CD14-positive monocyte (primary cell): ENCODE measurements at places on chromosomes 7 and 10. TPM values are rescaled to one million over a fixed set of nuclear protein-coding genes. Genes with fewer than 3 reads are reported as not detected.

DNA sequence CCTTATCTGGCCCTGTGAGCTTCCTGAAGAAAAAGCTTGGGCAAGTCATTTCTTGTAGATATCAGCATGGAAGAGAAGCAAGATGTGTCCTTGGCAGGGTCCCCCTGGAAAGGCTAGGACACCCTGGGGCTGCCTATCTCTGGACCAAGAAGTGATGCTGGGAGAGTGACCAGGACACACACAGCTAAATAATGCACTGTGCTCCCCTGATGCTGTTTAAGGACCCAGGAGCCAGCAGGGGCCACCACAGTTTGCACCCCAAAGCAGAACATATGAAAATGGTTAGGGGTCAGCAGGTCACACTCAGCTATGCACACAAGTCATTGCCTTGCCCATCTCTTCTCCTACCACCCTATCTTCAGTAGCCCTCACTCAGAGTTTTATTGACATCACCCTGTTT lies 47.9 kb upstream of the GPR26 start:
- DNase-seq: no peak

DNA sequence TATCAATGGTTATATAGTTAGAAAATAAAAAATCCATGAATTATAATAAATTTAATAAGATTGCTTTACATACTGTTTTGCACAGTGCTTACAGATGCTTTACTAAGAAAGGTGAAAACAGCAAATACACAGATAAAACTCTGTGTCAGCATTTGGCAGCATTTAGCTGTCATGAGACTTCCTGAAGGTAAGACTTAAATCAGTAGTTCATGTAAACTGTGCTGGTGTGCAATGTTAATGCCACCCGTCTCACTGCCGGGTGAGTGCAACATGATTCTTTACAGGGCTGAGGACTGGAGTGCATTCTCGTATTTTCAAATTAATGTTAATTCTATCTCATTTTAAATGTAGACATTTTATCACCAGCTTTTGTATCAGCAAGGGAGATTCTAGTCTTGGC lies 326.2 kb upstream of the POT1 start:
- DNase-seq: no peak

DNA sequence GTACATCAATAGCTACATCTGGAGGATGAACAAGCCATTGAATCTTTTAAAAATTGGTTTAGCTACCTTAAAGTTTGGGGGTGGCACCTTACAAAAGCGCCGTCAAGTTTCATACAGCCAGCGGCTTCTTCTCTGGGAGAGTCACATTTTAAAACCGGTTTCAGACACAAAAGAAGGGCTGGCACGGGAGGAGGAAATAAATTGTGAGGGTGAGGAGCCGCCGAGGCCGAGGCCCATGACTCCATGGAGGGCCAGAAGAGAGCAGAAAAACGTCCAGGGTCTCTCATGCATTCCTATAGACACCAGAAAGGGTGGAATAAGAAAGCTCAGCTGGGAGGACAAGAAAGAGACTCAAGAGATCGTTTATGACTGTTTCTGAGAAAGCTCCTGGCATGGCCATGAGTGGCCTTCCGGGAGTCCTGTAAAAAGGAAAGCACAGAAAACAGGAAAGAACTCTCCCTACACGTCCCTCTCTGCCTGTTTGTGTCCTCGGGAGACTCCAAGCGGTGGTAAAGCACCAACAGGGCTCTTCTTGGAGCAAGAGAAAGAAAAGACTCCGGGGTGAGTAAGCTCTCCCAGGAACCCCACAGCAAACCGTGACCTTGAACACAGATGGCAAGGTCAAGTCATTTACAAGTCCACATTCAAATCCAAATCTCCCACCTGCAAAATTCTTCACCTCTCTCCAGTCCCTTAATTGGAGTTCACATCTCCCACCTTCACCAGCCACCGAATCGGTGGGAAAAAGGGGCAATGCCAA lies 1.8 kb downstream of the FRAT2 start:
- no peak for DNase-seq

GRCh38 chr10:132230557-132231210 lies 43.9 kb downstream of the DPYSL4 start:
- no peak for DNase-seq

- DNase-seq: no peak
These were observed 50.3 kb downstream of the TPK1 start for GRCh38 chr7:144785521-144785920.

DNA sequence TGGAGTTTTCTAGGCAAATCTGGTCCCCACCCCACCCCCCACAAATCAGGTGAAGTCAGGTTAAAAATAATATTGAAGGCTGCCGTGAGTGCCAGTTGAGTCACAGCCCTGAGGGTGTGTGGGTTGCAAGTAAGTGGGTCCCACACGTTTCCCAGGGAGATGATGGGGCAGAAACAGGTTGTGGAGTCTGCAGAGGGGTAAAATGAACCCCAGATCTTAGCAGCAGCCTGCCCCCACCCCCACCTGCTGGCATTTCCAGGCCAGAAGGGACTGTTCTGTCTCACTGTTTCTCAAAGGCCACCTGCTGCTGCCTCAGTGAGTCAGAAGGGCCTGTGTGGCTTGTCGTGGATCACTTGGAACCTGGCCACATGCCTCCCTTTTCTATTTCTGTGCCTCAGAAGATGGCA lies 59.8 kb upstream of the SMNDC1 start:
- DNase-seq: no peak

Gene MSS51
- polyA plus RNA-seq: not detected

Gene KAZALD1
- polyA plus RNA-seq: 0.53 TPM
